NCI-H1436 (cell line): ENCODE measurements at places on chromosomes 11 and 22.

- no peak for DNase-seq
Observed at GRCh38 chr11:76669901-76670484, 554 bp downstream of the LRRC32 start.

- no peak for DNase-seq
Observed at GRCh38 chr22:23685205-23685784, 5.5 kb upstream of the RGL4 start.

- no peak for DNase-seq
Observed at GRCh38 chr11:91174193-91174592, 951.3 kb upstream of the CHORDC1 start.

- no peak for DNase-seq
Observed at GRCh38 chr11:68461575-68461917, 994 bp downstream of the PPP6R3 start.

DNA sequence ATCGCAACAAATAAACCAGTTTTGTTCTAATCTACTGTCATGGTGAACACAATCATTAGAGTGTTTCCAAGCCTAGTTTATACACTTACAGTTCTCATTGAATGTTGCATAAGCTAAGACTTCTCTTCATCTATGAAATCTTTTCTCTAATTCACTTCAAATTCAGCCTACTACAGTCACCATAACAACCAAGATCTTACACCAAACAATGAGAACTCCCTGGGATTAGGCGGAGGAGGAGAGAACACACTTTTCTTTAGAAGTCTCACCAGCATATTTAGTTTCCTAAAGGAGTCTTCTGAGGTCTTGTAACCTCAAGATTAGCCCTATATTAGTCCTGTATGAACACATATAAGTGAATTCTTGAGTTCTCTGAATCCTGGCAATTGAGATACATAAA, 1889.7 kb downstream of the LRRC4C start:
- no peak for DNase-seq

DNA sequence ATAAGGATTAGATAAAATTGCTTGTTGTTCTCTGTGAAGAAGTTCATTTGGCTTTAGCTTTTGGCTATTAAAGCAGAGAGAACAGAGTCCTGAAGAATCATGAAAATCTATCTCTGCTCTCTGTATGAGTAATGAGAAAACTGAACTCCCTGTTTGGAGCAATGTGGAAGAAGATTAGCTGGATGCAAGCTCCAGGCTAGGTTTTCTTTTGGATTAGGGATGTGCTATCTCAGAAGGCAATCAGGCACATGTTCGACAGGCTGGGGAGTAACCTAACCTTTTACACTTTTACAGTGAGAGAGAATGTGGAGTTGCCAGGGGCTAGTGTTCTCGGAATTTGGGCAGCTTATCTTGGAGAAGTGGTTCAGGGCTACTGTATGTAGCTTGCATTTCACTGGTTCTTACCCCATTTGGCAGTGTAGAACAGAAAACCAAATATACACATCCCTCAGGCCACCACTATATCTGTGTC, 8.5 kb upstream of the SLN start:
- no peak for DNase-seq

DNA sequence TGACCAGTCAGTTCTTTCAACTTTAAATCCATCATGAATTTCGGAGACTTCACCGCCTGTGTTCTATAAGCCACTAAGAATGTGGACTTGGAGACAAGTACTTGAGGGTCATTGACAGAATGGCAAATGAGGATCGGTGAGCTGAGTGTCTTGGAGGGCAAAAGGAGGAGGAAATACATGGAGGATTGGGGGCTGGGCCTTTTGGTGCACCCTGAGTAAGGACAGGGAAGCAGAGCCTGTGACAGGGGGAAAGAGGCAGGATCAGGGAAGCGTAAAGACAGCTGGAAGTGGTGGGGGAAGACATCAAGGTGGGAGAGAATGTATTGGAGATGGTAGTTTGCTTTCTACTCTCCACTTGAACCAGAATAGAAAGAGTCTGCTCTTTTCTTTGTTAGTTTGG, 70.4 kb upstream of the MTMR2 start:
- DNase-seq, result no peak

DNA sequence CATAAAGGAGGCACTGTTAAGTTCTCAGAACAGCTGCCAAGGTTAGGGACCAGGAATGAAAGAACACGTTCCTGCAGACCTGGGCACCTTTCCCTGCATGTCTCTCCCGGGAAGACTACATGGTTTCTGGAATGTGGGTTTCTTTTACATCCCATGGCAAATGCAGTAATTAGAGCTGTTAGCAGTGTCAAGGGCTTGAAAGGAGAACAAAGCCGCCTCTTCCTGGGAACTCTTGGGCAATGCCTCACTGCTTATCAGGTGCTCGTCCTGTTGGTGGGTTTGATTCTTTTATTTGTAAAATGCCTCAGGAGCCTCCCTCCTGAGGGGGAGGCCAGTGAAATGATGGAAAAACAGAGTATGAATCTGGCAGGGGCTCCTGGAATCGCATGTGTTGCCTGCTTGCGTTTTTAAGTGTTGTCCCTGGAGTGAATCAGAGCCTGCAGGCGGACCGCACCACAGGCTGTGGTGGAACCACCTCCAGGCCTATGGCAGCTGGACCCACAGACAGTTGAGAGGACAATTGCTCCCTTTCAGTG, 723 bp upstream of the C22orf31 start:
- no peak for DNase-seq

GRCh38 chr11:113287801-113288200, 26.6 kb upstream of the TTC12 start:
- no peak for DNase-seq

GRCh38 chr11:109668973-109669634, 247.1 kb downstream of the C11orf87 start:
- no peak for DNase-seq

DNA sequence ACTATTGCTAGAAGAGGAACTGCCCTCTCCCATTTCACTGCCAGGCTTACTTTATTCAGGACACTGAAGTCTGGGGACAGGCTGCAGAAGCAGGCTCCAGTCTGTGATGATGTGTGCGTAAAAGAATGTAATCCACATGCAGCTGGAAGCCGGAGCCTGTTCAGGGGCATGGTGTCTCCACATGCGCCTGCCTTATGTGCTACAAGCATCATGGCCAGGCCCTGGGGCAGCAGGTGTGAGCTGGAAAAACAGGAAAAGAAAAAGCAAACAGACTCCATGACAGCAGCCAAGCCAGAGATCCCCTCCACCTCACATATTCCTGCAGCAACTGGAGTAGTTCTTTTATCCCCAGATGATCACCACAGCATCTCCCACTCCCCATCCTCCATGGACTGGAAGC, 33.4 kb downstream of the ARFGAP2 start:
- DNase-seq, result no peak

GRCh38 chr22:32758866-32759385, 42.6 kb upstream of the TIMP3 start:
- no peak for DNase-seq

DNA sequence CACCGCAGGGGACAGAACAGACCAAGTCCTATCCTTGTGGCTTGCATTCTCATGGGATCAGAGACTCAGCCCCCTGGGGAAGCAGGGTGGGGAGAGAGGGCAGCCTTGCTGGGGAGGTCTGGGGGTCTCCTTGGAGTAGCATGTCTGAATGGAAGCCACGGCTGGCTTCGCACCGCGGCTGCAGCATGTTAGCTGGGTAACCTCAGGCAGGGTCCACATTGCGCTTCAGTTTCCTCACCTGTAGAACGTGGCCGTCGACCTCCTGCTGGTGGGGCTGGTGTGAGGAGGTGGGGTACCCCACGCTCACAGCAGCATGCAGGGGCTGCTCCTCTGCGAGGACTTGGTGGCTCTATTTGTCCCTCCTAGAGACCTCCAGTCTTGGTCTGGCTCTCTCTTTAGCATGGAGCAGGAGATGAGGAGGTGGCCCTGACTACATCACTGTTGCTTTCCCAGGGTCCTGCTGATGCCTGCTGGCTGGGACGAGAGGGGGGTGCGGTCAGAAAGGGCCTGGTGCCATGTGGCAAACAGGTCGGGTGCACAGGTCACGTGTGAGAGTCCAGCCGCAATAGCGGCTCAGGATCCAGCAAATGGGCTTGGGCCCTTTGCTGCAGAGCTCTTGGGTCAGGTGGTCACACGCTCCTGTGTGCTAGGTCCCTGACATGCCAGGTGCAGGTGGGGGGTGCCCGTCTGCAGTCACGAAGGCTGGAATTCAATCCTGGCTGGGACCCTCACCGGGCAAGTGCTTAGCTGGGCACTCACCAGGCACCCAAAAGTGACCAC, 35.4 kb upstream of the SMIM38 start:
- no peak for DNase-seq
